ENCODE measurements at places on chromosomes 6 and 20. TPM values are rescaled to one million over a fixed set of nuclear protein-coding genes. Genes with fewer than 3 reads are reported as not detected.

Gene HLA-DRB1
- not detected for total RNA-seq

DNA sequence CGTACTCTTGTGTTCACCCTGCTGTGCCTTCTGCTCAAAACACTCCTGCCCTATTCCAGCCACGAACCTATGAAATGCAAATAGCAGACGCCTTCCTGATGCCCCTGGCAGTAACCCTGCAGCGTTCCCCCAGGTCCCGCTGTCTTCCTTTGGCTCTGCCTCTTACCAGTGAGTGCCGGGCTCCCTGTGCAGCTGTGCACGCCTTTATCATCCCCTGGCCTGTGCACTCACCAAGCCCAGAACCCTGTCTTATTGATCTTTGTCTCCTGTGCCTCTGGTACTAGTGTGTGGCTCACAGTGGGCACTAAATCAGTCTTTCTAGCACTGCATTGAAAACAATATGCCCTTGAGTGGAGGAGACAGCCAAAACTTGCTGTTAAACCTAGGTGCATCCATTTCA is 19.7 kb downstream of the ZDHHC14 start:
- no peaks in the 10 kb centered on the region for H3K4me1 ChIP-seq
- H3K27me3 ChIP-seq: no peaks in the 10 kb centered on the region
- H3K36me3 ChIP-seq: no peaks in the 10 kb centered on the region
- H3K27ac ChIP-seq: no peak overlapping the region
- H3K4me3 ChIP-seq: no peak overlapping the region

Gene PBOV1
- total RNA-seq: not detected

Gene RALGAPA2
- total RNA-seq: 5.9 TPM

GRCh38 chr6:48476257-48476656 is 365.3 kb upstream of the PTCHD4 start:
- H3K27ac ChIP-seq: no peak overlapping the region
- H3K4me3 ChIP-seq: no peak overlapping the region
- H3K36me3 ChIP-seq: no peaks in the 10 kb centered on the region

GRCh38 chr6:30806581-30807183 is 62.3 kb upstream of the IER3 start:
- no peak overlapping the region for H3K27ac ChIP-seq
- no peaks in the 10 kb centered on the region for H3K27me3 ChIP-seq
- no peaks in the 10 kb centered on the region for H3K36me3 ChIP-seq
- H3K4me1 ChIP-seq: no peaks in the 10 kb centered on the region

Gene WFDC13
- total RNA-seq: not detected

DNA sequence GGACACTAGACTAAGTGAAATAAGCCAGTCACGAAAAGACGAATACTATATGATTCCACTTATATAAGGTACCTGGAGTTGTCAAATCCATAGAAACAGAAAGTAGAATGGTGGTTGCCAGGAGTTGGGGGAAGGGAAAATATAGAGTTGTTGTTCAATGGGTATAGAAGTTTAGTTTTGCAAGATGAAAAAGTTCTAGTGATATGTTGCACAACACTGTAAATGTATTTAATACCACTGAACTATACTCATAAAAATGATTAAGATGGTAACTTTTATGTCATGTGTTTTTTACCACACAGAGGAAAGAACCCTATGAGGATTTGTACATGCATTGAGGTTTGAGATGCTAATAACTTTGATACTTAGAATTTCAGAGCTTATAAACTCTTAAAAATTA is 46.0 kb upstream of the TRAM2 start:
- peaks cover 10% of the 10 kb centered on the region for H3K4me1 ChIP-seq
- H3K27ac ChIP-seq: no peak overlapping the region
- no peak for DNase-seq
- H3K4me3 ChIP-seq: no peak overlapping the region

DNA sequence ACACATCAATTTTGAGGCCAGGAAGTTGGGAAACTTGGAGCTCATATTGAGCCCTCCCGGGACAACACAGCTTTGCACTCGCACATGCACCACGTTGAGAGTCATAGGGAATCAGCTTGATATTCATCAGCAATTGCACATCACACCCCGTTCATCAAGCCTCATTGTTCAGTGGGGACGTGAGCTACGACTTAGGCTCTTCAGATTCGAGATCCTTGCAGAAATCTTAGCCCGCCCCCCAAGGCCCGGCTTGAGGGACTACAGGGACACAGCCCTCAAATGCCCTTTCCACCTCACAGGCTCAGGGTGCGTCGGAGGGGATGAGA is 93.0 kb upstream of the MAFB start:
- no peak overlapping the region for H3K27ac ChIP-seq
- 0 out of 2 replicates have a peak, but pooled peaks cover 2% of the 10 kb centered on the region for H3K27me3 ChIP-seq
- no peak for DNase-seq
- no peak overlapping the region for H3K4me3 ChIP-seq
- H3K36me3 ChIP-seq: no peaks in the 10 kb centered on the region
- no peaks in the 10 kb centered on the region for H3K4me1 ChIP-seq

- H3K4me1 ChIP-seq: no peaks in the 10 kb centered on the region
- H3K36me3 ChIP-seq: no peaks in the 10 kb centered on the region
- no peak for DNase-seq
- peaks cover 8% of the 10 kb centered on the region for H3K27me3 ChIP-seq
- no peak overlapping the region for H3K27ac ChIP-seq
These were observed 49.2 kb upstream of the IL17A start for GRCh38 chr6:52136934-52137467.

DNA sequence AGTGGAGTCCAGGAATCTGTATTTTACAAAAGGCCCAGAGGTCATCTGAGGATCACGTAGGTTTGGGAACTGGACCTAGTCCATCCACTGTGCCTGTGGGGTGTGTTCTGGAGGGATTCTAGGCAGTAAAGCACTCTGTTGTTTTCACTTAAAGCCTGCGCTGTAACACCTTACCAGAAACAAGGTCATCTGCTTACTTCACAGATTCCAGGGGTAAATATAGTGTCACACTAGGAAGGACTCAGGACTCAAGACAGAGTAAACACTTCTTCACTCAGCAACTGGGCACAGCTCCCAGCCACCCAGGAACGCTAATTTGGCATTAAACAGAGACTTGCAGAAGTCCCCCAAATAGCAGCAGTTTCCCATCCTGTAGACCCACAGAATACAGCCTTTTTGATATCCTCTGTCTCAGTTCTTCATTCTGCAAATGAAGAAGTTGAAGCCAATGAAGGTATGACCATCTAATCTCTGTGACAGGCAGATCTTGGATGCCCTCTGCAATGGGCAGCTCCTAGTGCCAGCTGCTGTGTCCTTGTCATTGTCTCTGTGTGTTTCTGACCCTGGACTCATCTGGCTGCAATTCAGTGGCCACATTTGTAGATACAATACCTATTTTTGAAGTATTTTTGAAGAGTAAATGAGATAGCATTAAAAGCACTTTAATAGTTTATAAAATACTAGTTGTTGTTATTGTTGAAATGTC is 129.1 kb downstream of the SLC24A3 start:
- no peak for DNase-seq
- no peaks in the 10 kb centered on the region for H3K4me1 ChIP-seq
- H3K27ac ChIP-seq: no peak overlapping the region
- no peak overlapping the region for H3K4me3 ChIP-seq
- no peaks in the 10 kb centered on the region for H3K36me3 ChIP-seq

GRCh38 chr20:57211908-57212533 is 54.4 kb downstream of the BMP7 start:
- H3K27ac ChIP-seq: peak overlapping the region; percentile 58
- H3K4me3 ChIP-seq: peak overlapping the region; percentile 3
- no peak for DNase-seq
- H3K36me3 ChIP-seq: no peaks in the 10 kb centered on the region
- H3K27me3 ChIP-seq: no peaks in the 10 kb centered on the region

Gene SLC24A3
- total RNA-seq: not detected

GRCh38 chr20:6559791-6560190 is 207.7 kb upstream of the BMP2 start:
- H3K4me3 ChIP-seq: no peak overlapping the region
- no peaks in the 10 kb centered on the region for H3K27me3 ChIP-seq
- peaks cover 24% of the 10 kb centered on the region for H3K4me1 ChIP-seq
- DNase-seq: no peak

GRCh38 chr6:12637960-12638641 is 78.5 kb upstream of the PHACTR1 start:
- 0 out of 2 replicates have a peak, but pooled peaks cover 2% of the 10 kb centered on the region for H3K4me1 ChIP-seq
- no peak overlapping the region for H3K27ac ChIP-seq
- H3K36me3 ChIP-seq: no peaks in the 10 kb centered on the region
- no peak overlapping the region for H3K4me3 ChIP-seq
- peak; percentile 58 for DNase-seq
- H3K27me3 ChIP-seq: no peaks in the 10 kb centered on the region

- DNase-seq: no peak
- H3K4me1 ChIP-seq: no peaks in the 10 kb centered on the region
- H3K36me3 ChIP-seq: peaks cover 11% of the 10 kb centered on the region
- no peak overlapping the region for H3K4me3 ChIP-seq
- H3K27me3 ChIP-seq: no peaks in the 10 kb centered on the region
These were observed 62.8 kb downstream of the TCP11 start for GRCh38 chr6:35078226-35078850.

Gene OLIG3
- not detected for total RNA-seq

DNA sequence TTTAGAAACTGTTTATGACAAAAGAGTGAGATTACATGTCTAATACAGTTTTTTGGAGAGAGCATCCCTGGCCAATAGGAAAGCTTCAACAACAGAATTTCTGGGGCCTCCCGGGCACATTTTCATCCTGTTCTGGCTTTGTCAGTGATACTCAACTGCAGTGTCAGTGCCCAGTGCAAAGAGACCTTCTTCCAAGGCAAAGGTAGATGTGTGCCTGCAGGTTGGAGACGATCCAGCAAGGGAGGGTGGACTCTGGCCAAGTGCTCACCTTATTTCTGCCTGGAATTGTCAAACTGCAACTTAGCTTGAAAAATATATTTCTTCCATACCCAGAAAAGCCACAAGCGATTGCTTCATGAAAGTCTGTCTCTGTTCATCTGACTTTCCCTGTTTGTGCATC is 211.6 kb upstream of the SNX9 start:
- peaks cover 43% of the 10 kb centered on the region for H3K4me1 ChIP-seq
- H3K4me3 ChIP-seq: no peak overlapping the region
- H3K36me3 ChIP-seq: no peaks in the 10 kb centered on the region

DNA sequence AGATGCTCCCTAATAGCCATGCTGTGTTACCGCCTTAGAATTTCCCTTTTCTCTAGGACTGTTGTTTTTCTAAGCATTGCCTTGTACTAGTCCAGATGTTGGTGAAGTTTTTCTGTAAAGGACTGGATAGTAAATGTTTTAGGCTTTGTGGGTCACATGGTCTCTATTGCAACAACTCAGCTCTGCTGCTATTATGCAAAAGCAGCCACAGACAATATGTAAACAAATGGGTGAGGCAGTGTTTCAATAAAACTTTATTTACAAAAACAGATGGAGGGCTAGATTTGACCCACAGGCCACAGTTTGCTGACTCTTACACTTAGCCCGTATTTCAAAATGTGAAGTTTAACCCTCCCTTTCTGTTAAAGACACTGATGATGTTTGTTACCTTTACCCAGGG is 207.6 kb upstream of the MYLIP start:
- H3K36me3 ChIP-seq: no peaks in the 10 kb centered on the region
- no peaks in the 10 kb centered on the region for H3K4me1 ChIP-seq
- no peaks in the 10 kb centered on the region for H3K27me3 ChIP-seq
- DNase-seq: no peak

GRCh38 chr6:12567682-12568081 is 148.9 kb upstream of the PHACTR1 start:
- DNase-seq: no peak
- H3K36me3 ChIP-seq: no peaks in the 10 kb centered on the region
- no peaks in the 10 kb centered on the region for H3K27me3 ChIP-seq
- peaks cover 20% of the 10 kb centered on the region for H3K4me1 ChIP-seq

DNA sequence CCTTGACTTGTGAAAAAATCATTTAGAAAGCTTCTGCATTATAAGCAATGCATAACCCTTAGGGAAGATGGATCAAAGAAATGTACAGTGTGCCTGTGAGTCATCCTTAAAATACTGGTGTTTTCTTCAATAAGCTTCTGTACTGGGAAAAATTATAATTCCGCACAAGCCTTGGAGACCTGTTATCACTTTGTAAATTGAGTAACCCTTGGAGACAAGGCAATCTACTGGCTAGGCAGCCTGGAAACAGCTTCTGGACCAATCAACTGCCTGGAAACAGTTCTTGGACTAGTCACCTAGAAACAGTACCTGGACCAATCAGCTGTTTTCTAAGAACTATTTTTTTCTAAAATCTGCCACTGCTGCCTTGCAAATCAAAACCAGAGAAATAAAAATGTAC is 25.8 kb upstream of the RNGTT start:
- DNase-seq: no peak
- no peak overlapping the region for H3K27ac ChIP-seq
- H3K4me3 ChIP-seq: no peak overlapping the region
- H3K36me3 ChIP-seq: no peaks in the 10 kb centered on the region
- no peaks in the 10 kb centered on the region for H3K4me1 ChIP-seq

DNA sequence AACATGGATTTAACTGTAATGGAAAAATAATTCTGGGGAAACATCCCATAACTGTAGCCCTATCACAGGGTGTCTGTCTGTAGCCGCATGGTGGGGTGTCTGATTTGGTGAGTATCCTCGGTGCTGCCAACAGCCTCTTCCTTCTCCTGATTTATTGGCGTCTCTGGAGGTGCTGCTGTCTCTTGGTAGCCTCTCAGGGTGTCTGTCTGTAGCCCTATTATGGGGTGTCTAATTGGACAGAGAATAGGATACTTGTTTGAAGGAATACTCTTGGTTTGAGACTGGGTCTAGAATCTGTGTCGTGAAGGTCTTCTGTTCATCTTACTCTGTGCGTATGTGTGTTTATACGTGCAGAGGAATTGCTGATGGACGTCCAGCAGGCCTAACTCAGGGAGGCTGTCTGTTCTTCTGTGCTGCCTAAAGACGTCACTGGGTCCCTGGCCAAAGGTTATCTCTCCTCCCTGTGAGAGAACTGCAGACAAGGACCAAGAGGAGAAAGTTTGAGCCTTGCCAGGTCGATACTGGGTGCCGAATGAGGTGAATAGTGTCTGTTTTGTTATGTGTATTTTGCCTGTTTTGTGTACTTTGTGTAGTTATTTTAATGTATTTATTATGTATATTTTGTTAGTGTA is 18.9 kb upstream of the AGPAT4 start:
- H3K36me3 ChIP-seq: no peaks in the 10 kb centered on the region
- DNase-seq: no peak
- H3K27me3 ChIP-seq: no peaks in the 10 kb centered on the region
- H3K4me1 ChIP-seq: no peaks in the 10 kb centered on the region
- no peak overlapping the region for H3K4me3 ChIP-seq

Gene MYO6
- total RNA-seq: 6.4 TPM

Gene DLK2
- total RNA-seq: not detected
